ENCODE measurements at places on chromosomes 16 and 17.

GRCh38 chr17:7173687-7174602 lies 5.2 kb downstream of the ASGR1 start:
- H3K27me3 ChIP-seq, result peaks cover 12% of the 10 kb centered on the region
- DNase-seq, result peak; percentile 65
- H3K36me3 ChIP-seq, result peaks cover 2% of the 10 kb centered on the region
- H3K4me3 ChIP-seq, result no peak overlapping the region
- H3K27ac ChIP-seq, result no peak overlapping the region

GRCh38 chr17:81334987-81335772 lies 40.1 kb upstream of the SLC38A10 start:
- H3K4me1 ChIP-seq, result no peaks in the 10 kb centered on the region
- no peak overlapping the region for H3K27ac ChIP-seq
- peaks cover 30% of the 10 kb centered on the region for H3K27me3 ChIP-seq
- no peaks in the 10 kb centered on the region for H3K36me3 ChIP-seq

DNA sequence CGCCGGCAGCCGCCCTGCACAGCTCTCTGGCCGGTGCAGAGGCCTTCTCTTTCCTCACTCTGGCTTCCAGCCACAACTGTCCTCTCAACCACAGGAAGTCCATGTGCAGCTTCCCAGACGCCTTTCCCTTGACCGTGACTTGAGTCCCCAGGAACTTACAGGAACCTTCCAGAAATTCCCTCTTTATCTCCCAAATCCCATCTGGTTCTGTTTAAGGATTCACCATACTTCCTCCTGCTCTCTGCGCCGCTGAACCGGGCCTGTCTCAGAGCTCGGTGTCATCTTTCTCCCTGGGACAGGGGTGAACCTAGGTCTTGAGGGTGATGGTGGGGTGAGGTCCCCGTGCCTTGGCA lies 65.2 kb upstream of the ZNF469 start:
- H3K27ac ChIP-seq, result no peak overlapping the region
- H3K36me3 ChIP-seq, result no peaks in the 10 kb centered on the region
- no peak overlapping the region for H3K4me3 ChIP-seq
- no peaks in the 10 kb centered on the region for H3K27me3 ChIP-seq
- DNase-seq, result no peak
- no peaks in the 10 kb centered on the region for H3K4me1 ChIP-seq

- no peaks in the 10 kb centered on the region for H3K36me3 ChIP-seq
- peak overlapping the region; percentile 83 for H3K27ac ChIP-seq
- H3K4me1 ChIP-seq, result peaks cover 49% of the 10 kb centered on the region
- peak overlapping the region; percentile 76 for H3K4me3 ChIP-seq
- DNase-seq, result no peak
- H3K27me3 ChIP-seq, result peaks cover 20% of the 10 kb centered on the region
Measured at GRCh38 chr17:56596691-56597494, 3.4 kb downstream of the NOG start.

DNA sequence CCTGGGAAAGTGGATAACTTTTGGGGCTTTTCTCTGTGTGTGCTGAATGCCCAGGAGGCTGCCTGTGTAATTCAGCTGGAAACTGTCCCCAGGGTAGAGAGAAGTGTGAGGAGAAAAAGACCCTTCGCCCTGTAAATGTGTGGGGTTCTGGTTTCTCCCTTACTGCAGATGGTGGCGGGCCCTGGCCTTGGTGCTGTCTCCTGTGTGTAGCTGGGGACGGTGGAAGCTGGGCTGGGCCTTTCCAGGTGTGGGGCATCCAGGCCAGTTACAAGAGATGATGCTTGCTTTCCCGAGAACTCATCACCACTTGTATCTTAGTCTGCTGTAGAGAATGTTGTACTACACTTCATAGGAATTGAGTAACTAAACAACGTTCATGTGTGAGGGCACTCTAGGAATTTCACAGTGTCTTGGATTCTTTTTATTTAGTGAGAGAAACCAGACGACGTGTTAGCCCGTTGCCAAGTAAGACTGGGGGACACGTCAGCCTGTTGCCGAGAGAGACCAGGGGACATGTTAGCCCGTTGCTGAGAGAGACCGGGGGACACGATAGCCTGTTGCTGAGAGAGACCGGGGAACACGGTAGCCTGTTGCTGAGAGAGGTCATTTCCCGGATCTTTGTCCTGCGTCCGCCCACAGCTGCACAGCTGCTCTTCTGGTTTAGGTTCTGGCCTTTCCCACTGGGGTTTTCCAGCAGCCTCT lies 43.1 kb downstream of the TBCD start:
- no peaks in the 10 kb centered on the region for H3K27me3 ChIP-seq
- H3K4me1 ChIP-seq, result peaks cover under 1% of the 10 kb centered on the region
- no peak overlapping the region for H3K27ac ChIP-seq
- peaks cover 5% of the 10 kb centered on the region for H3K36me3 ChIP-seq

GRCh38 chr16:11843206-11843605 lies 8.1 kb downstream of the RSL1D1 start:
- no peak overlapping the region for H3K27ac ChIP-seq
- peaks cover 70% of the 10 kb centered on the region for H3K36me3 ChIP-seq
- no peaks in the 10 kb centered on the region for H3K27me3 ChIP-seq
- DNase-seq, result no peak

- H3K4me3 ChIP-seq, result no peak overlapping the region
- H3K27me3 ChIP-seq, result no peaks in the 10 kb centered on the region
- no peaks in the 10 kb centered on the region for H3K36me3 ChIP-seq
- DNase-seq, result no peak
- no peak overlapping the region for H3K27ac ChIP-seq
Measured at GRCh38 chr17:64273006-64273405, 9.9 kb upstream of the TEX2 start.

DNA sequence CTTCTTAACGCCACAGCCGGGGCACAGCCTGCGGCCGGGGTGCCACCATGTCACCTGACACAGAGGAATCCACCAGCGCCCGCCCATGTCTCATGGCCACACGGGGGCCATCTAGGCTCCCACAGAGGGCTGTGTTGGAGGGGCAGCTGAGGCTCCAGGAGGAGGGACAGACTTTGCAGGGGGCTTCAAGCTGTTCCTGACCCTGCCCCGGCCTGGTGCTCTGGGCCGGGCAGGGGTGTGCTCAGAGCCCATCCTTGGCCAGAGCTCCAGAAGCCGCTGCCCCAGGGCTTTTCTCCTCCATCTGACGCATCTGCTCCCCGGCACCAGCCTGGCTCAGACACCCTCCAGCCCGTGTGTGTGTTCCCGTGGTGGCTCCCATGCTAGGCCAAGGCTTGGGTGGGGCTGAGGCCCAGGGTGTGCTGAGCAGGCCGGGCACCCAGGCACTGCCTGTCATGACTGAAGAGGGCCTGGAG lies 7.8 kb upstream of the SLC38A10 start:
- H3K27me3 ChIP-seq, result no peaks in the 10 kb centered on the region
- DNase-seq, result no peak
- H3K4me1 ChIP-seq, result peaks cover 2% of the 10 kb centered on the region
- H3K4me3 ChIP-seq, result no peak overlapping the region
- H3K36me3 ChIP-seq, result no peaks in the 10 kb centered on the region

GRCh38 chr17:12231355-12231682 lies 210.6 kb downstream of the MAP2K4 start:
- DNase-seq, result no peak
- H3K27ac ChIP-seq, result no peak overlapping the region
- no peaks in the 10 kb centered on the region for H3K27me3 ChIP-seq

- H3K4me1 ChIP-seq, result peaks cover 3% of the 10 kb centered on the region
- no peaks in the 10 kb centered on the region for H3K36me3 ChIP-seq
- H3K27ac ChIP-seq, result no peak overlapping the region
- DNase-seq, result no peak
Measured at GRCh38 chr16:72814226-72814625, 233.7 kb downstream of the ZFHX3 start.

DNA sequence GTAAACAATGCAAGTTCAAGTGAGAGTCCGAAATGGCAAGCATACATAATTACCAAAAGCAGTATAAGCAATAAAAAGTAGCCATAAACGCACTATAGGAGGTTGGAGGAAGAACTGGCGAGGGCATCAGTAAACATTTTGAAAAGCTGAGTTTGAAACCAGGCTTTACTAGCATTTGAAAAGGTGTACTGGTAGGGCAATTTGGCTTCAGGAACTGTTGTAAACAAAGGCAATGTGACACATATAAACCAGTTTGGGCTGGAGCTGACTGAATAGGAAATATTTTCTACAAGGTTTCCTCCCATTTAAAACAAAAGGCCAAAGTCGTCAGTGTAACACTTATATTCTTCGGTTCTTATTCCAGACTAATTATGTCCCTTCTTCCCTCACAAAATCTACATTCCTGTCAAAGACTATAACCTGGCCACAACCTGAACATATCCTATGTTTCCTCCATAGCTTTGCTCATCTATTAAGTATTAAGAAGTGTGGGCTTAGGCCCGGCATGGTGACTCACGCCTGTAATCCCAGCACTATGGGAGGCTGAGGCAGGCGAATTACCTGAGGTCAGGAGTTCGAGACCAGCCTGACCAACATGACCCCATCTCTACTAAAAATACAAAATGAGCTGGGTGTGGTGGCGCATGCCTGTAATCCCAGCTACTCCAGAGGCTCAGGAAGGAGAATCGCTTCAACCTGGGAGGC lies 7.8 kb downstream of the CBX1 start:
- peaks cover 12% of the 10 kb centered on the region for H3K4me1 ChIP-seq
- no peaks in the 10 kb centered on the region for H3K27me3 ChIP-seq
- no peak overlapping the region for H3K4me3 ChIP-seq
- no peak for DNase-seq
- H3K36me3 ChIP-seq, result peaks cover 8% of the 10 kb centered on the region
- no peak overlapping the region for H3K27ac ChIP-seq

DNA sequence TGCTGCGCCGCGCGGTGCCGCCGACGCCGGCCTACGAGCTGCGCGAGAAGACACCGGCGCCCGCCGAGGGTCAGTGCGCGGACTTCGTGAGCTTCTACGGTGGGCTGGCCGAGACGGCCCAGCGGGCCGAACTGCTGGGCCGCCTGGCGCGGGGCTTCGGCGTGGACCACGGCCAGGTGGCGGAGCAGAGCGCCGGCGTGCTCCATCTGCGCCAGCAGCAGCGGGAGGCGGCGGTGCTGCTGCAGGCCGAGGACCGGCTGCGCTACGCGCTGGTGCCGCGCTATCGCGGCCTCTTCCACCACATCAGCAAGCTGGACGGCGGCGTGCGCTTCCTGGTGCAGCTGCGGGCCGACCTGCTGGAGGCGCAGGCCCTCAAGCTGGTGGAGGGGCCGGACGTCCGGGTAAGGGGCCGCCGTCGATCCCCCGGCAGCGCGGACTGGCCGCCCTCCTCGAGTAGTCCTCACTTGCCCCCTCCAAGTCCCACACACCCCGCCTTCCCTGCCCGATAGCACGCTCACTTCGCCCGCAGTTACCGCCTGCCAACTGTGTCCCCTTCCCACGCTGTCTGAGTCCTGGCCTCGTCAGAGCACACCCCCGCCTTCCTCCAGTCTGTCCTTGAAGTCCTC lies 470 bp downstream of the MLYCD start:
- H3K36me3 ChIP-seq, result peaks cover 4% of the 10 kb centered on the region
- H3K4me1 ChIP-seq, result peaks cover 24% of the 10 kb centered on the region
- H3K27me3 ChIP-seq, result peaks cover 5% of the 10 kb centered on the region
- peak overlapping the region; percentile 83 for H3K27ac ChIP-seq
- peak overlapping the region; percentile 90 for H3K4me3 ChIP-seq

- H3K27me3 ChIP-seq, result no peaks in the 10 kb centered on the region
- H3K4me1 ChIP-seq, result peaks cover under 1% of the 10 kb centered on the region
- no peak for DNase-seq
Measured at GRCh38 chr16:12259651-12260050, 283.1 kb downstream of the SNX29 start.

- no peak overlapping the region for H3K4me3 ChIP-seq
- no peaks in the 10 kb centered on the region for H3K27me3 ChIP-seq
- peaks cover 25% of the 10 kb centered on the region for H3K4me1 ChIP-seq
- no peak overlapping the region for H3K27ac ChIP-seq
- peaks cover 2% of the 10 kb centered on the region for H3K36me3 ChIP-seq
Measured at GRCh38 chr16:87437911-87438610, 45.9 kb downstream of the MAP1LC3B start.

GRCh38 chr17:17420082-17420481 lies 56.7 kb upstream of the MED9 start:
- H3K27ac ChIP-seq, result no peak overlapping the region
- no peak overlapping the region for H3K4me3 ChIP-seq
- no peaks in the 10 kb centered on the region for H3K27me3 ChIP-seq
- DNase-seq, result no peak
- H3K4me1 ChIP-seq, result peaks cover 18% of the 10 kb centered on the region
- no peaks in the 10 kb centered on the region for H3K36me3 ChIP-seq

DNA sequence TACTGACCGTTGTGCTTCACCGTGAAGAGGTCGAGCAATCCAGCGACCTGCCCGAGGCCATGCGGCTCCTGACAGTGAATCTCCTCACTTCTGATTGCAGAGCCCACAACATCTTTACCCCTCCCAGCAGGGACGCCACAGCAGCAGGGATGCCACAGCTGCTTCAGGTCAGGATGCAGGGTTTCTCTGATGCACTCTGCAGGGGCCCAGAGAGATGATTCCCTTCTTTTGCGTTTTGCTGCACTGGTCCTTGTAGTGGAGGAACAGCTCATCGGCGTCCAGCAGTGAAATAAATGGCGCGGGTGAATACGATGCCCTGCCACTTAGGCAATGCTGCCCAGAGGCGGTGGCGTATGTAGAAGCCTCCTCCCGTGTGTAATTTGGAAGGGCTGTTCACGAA lies 5.6 kb downstream of the KIAA0513 start:
- H3K36me3 ChIP-seq, result no peaks in the 10 kb centered on the region
- H3K4me3 ChIP-seq, result no peak overlapping the region
- H3K4me1 ChIP-seq, result peaks cover 40% of the 10 kb centered on the region
- H3K27ac ChIP-seq, result no peak overlapping the region

DNA sequence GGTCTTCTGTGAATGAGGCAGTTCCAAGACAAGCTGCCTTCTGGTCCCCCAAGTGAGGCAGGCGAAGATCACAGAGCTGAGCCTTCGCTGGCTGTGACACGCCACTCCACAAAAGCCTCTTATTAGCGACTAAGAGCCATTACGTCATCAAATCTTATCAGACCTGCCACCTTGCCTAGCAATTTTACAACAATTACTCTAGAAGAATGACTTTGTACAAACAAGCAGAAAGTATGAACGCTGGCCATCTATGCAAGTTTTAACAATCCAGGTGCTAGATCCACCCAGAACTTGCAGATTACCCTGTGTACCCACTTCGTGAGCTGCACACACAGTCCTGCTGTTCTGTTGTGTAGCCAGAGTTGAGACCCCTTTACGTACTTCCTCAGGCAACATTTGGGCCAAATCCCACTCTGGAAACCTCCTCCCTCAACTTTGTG lies 3.8 kb upstream of the ICAM2 start:
- H3K4me3 ChIP-seq, result no peak overlapping the region
- no peaks in the 10 kb centered on the region for H3K27me3 ChIP-seq
- DNase-seq, result no peak
- peaks cover 69% of the 10 kb centered on the region for H3K4me1 ChIP-seq
- no peaks in the 10 kb centered on the region for H3K36me3 ChIP-seq
- H3K27ac ChIP-seq, result peak overlapping the region; percentile 86

DNA sequence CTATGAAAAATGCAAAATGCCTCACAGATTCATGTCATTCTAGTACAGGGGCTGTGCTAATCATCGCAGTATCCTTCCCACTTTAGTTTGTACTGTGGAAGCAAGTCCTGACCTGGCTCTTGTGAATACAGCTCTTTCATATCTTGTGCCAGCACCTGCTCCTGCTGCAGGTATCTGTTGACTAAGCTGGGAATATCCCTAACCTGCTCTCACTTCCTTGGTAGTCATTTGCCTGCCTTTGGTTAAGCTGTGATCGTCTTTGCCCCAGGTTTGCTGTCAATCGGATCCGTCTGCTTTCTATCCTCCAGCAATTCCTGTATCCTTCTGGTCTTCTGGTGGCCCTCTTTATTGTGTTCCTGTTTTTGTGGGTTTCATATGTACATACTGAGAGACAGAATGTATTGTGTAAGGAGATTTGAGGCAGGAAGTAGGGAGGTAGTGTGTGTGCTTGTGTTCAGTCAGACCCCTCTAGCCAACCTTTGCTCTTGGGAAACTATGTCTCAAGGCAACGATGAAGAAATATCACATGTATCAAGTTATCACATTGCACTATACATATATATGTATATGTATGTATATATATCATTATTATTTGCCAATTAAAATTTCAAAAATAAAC lies 7.7 kb upstream of the GINS3 start:
- H3K27me3 ChIP-seq, result peaks cover 10% of the 10 kb centered on the region
- H3K4me1 ChIP-seq, result no peaks in the 10 kb centered on the region
- no peak overlapping the region for H3K27ac ChIP-seq

Data from activated naive CD8-positive, alpha-beta T cell treated with anti-CD3 and anti-CD28 coated beads, Interleukin-2, amount 50 U/mL, for 24 hours (primary cell).